RWPE2 (cell line): ENCODE measurements at places on chromosomes 11 and 22.

GRCh38 chr11:102784380-102784779, 4.0 kb upstream of the MMP10 start:
- DNase-seq = no peak

GRCh38 chr11:66922551-66922950, 35.6 kb downstream of the PC start:
- DNase-seq = no peak

GRCh38 chr11:94794287-94795168, 26.4 kb downstream of the AMOTL1 start:
- no peak for DNase-seq

- no peak for DNase-seq
Measured at GRCh38 chr11:26229257-26229656, 102.7 kb upstream of the ANO3 start.

DNA sequence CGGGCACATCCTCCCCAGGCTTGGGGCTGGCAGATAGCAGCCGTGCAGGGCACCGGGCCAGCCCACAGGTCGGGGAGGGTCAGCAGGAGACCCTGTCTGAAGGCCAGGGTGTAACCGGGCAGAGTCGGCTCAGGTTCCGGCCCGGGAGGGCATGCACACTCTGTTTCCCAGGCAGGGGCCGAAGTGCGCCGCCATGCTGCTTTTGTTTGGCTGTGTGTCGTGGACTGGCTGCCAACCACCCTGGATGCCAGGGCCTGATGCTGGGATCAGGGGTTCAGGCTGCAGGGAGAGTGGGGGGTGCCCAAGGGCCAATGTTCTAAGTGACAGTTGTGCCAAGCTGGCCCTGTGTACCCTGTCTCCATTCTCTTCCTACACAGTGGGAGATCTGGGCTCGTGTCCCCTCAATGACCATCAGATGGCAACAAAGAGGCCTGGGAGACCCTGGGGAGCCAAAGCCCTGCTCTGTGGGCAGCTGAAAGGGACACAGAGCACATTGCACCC, 120.9 kb upstream of the B3GAT1 start:
- DNase-seq = no peak

GRCh38 chr11:112172362-112172994, 2.8 kb upstream of the BCO2 start:
- DNase-seq = no peak
